ENCODE measurements at places on chromosomes 1 and 21. TPM values are rescaled to one million over a fixed set of nuclear protein-coding genes. Genes with fewer than 3 reads are reported as not detected.

CA14 gene
- total RNA-seq, result 0.27 TPM

CD52 gene
- total RNA-seq, result 12.3 TPM

DNA sequence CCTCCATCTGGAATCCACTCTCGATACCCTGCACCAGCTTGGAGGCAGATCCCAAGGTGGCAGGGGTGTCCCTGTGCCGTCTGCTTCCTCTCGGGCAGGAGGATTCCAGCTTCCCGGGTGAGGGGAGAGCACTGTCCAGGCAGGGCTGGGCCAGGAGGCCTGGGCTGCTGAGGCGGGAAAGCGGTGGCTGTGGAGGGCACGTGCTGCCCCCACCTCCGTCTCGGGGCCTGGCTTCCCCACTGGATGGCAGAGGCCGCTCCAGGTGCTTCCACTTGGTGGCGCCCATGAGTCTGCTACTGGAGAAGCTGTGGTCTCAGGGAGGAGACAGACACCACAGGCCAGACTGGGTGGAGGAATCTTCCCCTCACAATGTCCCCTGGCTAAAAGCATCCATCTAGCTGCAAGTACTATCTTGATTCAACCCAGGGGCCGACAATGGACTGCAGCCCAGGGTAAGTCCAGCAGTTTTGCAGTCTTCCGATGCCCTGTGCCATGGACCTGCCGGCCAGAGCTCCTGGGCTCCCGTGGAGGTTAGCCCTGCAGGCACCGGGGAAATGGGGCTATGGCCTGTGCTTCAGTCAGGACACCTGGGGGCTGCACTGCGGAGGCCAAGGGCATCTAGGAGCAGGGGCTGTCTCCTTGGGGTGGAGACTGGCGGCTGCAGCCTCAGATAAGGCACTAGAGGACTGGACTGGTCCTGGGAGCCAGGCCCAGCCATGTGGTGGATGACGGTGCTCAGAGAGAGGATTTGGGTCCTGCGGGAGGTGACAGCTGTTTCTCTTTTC, 41.3 kb upstream of the EIF4G3 start:
- DNase-seq, result peak; percentile 13

DNA sequence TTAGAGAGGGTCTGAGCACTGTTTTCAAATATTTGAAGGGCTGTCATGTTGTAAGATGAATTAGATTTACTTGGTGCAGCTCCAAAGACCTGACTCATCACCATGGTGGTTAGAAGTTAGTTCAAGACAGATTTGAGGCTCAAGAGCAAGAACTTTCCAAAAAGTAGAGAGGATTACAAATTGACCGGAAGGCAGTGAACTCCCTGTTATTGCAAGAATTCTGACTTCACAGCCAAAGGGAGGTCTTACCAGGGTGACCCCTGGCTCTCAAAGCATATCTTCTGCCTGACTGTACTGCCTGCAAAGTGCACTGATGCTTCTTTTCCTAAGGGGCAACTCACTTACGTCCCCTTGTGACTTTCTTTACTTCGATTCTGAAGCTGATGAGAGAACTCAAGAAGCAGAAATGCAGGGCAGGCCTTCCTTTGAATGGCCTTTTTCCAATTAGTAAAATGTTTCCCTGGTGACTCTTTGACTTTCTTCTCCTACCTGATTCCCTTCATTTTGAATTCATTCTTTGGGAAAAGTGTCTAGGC, 86.4 kb downstream of the NAV1 start:
- no peak for DNase-seq

- no peak for DNase-seq
These were observed 105.4 kb downstream of the PSMG1 start for GRCh38 chr21:39077876-39078275.

- DNase-seq, result peak; percentile 61
These were observed at the start of gene PTGER3 for GRCh38 chr1:71047635-71048607. Gene PTGER3, minus strand, starts transcription at chr1:71047816. Its CDS starts 239 bp downstream, at chr1:71047577.

DNA sequence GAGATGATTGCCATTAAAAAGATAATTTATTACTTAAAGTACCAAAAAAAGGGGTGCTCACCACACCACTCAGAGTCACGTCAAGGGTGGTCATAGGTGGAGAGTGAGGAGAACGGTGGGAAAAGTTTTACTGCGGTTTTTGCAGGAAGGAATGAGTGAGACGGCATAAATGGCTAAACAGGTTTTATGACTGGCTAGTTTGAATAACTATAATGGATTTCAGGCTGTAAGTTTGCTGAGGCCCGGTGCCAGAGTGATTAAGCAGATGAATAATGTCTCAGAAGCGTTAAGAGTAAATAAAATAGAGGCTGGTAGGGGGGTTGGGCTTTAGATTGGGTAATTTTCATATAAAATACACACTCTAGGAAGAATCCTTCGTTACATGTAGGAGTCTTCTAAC, 1337.8 kb downstream of the AMY1C start:
- no peak for DNase-seq

RGL1 gene
- total RNA-seq, result 9.3 TPM

- DNase-seq, result no peak
These were observed 218.8 kb upstream of the CAMK1G start for GRCh38 chr1:209364716-209365115.

DNA sequence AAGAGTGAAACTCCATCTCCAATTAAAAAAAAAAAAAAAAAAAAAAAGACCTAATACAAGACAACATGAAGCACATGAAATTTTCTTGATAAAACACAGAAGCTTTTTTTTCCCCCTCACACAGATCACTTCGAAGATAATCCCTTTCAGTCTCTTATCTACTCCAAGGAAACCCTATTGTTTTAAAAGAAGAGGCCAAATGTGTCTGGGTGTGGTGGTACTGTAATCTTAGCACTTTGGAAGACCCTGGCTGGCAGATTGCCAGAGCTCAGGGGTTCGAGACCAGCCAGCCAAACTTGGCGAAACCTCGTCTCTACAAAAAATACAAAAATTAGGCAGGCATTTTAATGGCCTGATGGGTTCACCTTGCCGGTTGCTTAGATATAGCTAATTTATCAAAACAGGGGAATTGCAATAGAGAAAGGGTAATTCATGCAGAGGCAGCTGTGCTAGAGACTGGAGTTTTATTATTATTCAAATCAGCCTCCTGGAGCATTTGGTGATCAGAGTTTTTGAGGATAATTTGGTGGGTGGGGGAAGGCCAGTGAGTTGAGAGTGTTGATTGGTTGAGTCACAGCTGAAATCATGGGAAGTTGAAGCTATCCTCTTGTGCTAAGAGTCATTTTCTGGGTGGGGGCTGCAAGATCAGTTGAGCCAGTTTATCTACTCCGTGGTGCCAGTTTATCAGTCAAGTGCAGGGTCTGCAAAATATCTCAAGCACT, 62.5 kb downstream of the SLC16A1 start:
- no peak for DNase-seq

DNA sequence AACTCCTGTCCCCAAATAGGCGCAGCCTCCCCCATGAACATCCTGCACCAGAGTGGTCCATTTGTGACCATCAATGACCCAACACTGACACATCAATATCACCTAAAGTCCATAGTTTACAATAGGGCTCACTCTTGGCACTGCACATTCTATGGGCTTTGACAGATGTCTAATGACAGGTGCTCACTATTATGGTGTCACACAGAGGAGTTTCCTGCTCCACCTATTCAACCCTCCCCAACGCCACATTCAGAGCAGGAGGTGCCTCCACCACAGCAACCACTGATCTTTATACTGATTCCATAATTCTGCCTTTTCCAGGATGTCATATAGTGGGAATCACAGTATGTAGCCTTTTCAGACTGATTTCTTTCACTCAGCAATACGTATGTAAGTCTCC, 24.2 kb downstream of the GNG4 start:
- no peak for DNase-seq

GRCh38 chr1:50853325-50853724, 106.7 kb downstream of the FAF1 start:
- no peak for DNase-seq

GRCh38 chr1:218348628-218349071, 3.5 kb downstream of the TGFB2 start:
- DNase-seq, result no peak

NR5A2 gene
- 1.5 TPM for total RNA-seq

TAS1R1 gene
- total RNA-seq, result not detected

DNA sequence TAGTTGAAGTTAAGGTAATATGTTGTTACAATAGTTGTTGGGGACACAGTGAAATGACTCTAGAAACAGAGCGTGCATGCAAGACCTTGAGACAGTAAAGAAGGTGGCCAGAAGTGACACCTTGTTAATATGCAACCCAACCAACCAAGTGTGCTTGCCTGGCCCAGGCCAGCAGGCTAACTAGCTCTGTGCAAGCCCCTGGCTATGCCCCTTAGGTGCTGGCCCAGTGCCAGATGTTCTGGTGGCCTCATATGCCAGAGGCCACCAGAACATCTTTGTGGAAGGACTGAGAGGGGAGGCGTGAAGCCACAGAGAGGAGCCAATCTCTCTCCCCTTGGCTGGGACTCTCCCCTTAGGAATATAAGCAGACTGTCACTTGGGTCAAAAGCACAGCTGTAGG, 111.2 kb upstream of the JUN start:
- DNase-seq, result no peak

KCNJ15 gene
- 71.2 TPM for total RNA-seq

- DNase-seq, result no peak
These were observed 11.8 kb downstream of the PAX7 start for GRCh38 chr1:18642278-18643095.

TFF2 gene
- 14.3 TPM for total RNA-seq

DNA sequence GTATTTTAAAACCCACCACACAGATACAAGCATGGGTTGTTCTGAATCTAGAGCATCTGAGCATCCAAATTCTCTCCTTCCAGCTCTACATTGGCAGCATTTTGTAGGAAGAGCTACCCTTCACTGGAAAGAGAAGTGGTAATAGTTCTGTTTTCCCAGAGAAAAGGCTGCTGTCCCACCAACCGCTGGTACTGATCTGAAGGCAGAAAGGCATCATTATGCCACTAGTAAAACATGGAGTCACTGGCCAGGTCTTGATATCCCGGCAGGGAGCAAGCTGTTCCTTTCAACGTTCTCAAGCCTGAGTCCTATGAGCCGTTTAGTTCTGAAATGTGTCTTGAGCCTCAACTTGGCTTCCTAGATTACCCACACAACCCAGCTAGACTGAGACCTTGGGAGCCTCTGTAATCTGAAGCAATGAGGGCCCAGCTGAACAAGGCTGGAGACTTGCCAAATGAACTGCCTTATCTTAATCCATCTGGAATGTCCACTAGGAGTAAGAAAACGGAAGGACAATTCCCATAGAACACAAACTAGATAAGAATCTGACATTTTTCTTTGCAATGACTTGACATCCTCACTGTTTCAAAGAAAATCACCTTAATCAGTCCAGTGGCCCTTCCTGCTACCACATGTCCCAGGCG, 116.8 kb downstream of the KCNH1 start:
- DNase-seq, result no peak

DNA sequence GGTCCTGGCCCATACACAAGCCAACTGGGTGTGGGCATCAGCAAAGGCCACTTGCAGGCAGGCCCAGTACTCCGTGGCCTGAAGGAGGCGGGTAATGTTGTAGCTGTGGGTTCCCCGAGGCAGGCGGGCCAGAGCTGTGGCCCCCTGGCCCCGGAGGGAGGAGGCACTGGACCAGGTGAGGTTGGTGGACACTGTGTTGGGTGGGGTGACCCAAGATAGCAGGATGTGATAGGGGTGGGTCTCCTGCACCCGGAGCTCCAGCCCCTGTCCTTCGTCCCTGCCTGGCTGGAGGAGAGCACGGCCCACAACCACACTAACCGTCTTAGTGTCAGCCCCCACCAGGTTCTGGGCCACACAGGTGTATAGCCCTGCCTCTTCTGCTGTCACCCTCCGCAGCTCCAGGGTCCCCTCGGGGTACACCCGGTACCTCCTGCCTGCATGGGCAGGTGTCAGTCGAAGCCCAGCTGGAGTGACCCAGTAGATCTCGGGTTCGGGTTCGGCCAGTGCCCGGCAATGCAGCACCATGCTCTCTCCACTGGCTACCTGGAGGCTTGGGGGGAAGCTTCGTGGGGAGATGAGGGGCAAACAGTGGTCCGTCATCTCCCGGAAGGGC, 67.3 kb downstream of the LRRN2 start:
- no peak for DNase-seq

LHX8 gene
- 0.22 TPM for total RNA-seq

DNA sequence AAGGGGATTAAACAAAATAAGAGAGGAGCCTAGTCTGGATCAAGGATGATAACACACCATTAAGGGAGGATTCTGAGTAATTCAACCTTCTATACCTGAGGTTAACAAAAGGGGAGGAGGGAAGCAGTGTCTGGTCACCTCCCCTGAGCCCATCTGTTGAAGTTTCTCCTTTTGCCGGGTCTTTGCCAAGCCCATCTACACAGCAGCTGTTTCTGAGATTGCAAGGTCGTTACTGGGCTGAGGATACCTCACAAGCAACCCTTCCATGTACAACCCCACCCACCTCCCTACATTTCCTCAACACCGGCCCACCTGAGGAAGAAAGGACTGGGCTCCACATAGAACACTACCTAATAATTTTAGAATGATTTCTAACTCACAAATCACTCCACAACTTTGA, 26.3 kb downstream of the LRRC52 start:
- DNase-seq, result no peak

- DNase-seq, result peak; percentile 65
These were observed 16.8 kb upstream of the RIPK4 start for GRCh38 chr21:41783476-41784180.

DNA sequence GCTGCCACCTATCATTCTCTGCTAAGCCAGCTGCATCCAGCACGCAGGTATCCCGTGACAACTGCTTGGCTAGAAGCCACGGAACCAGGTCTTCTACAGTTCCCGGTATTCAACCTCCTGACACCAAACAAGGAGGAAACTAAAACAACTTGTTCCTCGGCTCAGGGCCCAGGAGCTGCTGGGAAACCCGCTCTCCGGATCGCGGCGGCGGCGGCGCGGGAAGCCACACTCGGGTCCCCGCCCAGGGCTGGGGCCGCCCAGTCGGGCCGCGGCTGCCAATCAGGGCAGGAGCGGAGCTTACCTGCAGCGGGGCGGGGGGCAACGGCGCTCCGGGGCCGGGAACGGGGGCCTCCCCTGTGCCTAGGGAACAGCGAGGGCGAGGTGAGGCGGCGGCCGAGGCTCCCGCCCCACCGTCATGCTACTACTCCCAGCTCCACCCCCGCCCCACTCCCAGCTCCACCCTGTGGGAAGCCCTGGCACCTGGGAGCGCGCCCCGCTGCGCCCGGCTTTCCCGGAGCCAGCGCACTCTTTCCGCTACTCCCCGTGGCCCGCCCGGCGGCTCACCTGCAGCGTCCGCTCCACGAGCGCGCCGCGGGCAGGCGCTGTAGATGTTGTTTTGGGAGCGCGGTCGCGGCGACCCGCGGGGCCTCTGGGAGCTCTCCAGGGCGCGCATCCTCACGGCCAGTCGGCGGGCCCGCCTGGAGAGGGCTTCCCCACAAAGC, 12.1 kb downstream of the IL24 start:
- peak; percentile 99 for DNase-seq

GRCh38 chr1:176285996-176286395, 78.9 kb upstream of the COP1 start:
- no peak for DNase-seq

PLPP3 gene
- total RNA-seq, result 684 TPM

AGT gene
- total RNA-seq, result 8.3 TPM

- DNase-seq, result peak; percentile 41
These were observed 19.2 kb downstream of the SLC19A2 start for GRCh38 chr1:169466259-169467230.

DNA sequence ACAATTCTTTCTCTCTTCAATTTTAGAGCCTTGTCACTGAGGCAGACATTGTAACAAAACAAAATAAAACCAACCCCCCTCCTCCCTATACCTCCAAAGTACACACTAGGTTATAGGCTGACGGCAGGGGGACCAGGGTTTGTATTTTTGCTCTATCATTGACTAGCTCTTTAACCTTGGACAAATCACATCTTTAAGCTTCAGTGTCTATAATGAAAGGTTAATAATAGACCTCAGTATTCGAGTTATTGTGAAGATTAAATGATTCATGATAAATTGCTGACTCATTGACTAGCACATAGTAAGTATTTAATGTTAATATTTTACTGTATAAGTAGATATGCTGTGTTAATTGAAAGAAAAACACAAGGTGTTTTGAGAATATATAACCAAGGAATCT, 1267.6 kb upstream of the ADGRL2 start:
- no peak for DNase-seq
